ENCODE measurements at places on chromosomes 1 and 21. TPM values are rescaled to one million over a fixed set of nuclear protein-coding genes. Genes with fewer than 3 reads are reported as not detected.

Gene PHF13
- total RNA-seq = 20.0 TPM

Gene MYBPH
- 25.9 TPM for total RNA-seq

Gene TMEM52
- 5.8 TPM for total RNA-seq

Gene TSPEAR
- 0.32 TPM for total RNA-seq

Gene EFNA3
- total RNA-seq = 3.4 TPM

Gene FASLG
- total RNA-seq = not detected

Gene TMEM200B
- 3.3 TPM for total RNA-seq

Gene TMOD4
- 1.3 TPM for total RNA-seq

Gene BSND
- total RNA-seq = not detected

Gene OR14A2
- total RNA-seq = not detected

Gene S100A3
- 0.61 TPM for total RNA-seq

Gene SMIM34
- not detected for total RNA-seq

Gene ITLN2
- total RNA-seq = 1.3 TPM

Gene IRF6
- total RNA-seq = 27.3 TPM

Gene FAM151A
- total RNA-seq = 21.4 TPM

Gene PCAT6
- total RNA-seq = not detected

Gene PLA2G2A
- total RNA-seq = 13.0 TPM

Gene GPR52
- 1.2 TPM for total RNA-seq

Gene SH3BGR
- 0.82 TPM for total RNA-seq

Data from Caco-2 (cell line).